ENCODE measurements at places on chromosomes 4 and X. TPM values are rescaled to one million over a fixed set of nuclear protein-coding genes. Genes with fewer than 3 reads are reported as not detected.

CCDC158 gene
- not detected for total RNA-seq

FGFBP2 gene
- not detected for total RNA-seq

NPY1R gene
- total RNA-seq = not detected

ARMCX1 gene
- 27.8 TPM for total RNA-seq

GPR50 gene
- not detected for total RNA-seq

P2RY8 gene
- total RNA-seq = 0.38 TPM

MAGEB17 gene
- total RNA-seq = not detected

POU4F2 gene
- total RNA-seq = not detected

F9 gene
- not detected for total RNA-seq

GABRQ gene
- not detected for total RNA-seq

FAM9C gene
- total RNA-seq = not detected

PRRG1 gene
- 42.5 TPM for total RNA-seq

PTPN13 gene
- total RNA-seq = 0.31 TPM

SMIM10L2A gene
- 0.50 TPM for total RNA-seq

ZIC3 gene
- not detected for total RNA-seq

NOX1 gene
- total RNA-seq = not detected

TKTL2 gene
- total RNA-seq = not detected

HS6ST2 gene
- 0.13 TPM for total RNA-seq

TRIM61 gene
- total RNA-seq = not detected

UGT2A3 gene
- not detected for total RNA-seq

KLHL4 gene
- 87.8 TPM for total RNA-seq

AGTR2 gene
- total RNA-seq = not detected

GPRASP3 gene
- 6.6 TPM for total RNA-seq

CXCL1 gene
- total RNA-seq = 4.5 TPM

PPP4R3C gene
- not detected for total RNA-seq

RBMXL3 gene
- total RNA-seq = not detected

ENAM gene
- not detected for total RNA-seq

SNCA gene
- total RNA-seq = 49.5 TPM

SEPTIN11 gene
- 240 TPM for total RNA-seq

ARHGAP4 gene
- total RNA-seq = 14.9 TPM

PLAC1 gene
- total RNA-seq = under 0.01 TPM

PRRG3 gene
- total RNA-seq = not detected

BTK gene
- not detected for total RNA-seq

ZNF141 gene
- 14.8 TPM for total RNA-seq

Data from bladder microvascular endothelial cell (primary cell).